ENCODE measurements at places on chromosomes 2 and 18. TPM values are rescaled to one million over a fixed set of nuclear protein-coding genes. Genes with fewer than 3 reads are reported as not detected.

DNA sequence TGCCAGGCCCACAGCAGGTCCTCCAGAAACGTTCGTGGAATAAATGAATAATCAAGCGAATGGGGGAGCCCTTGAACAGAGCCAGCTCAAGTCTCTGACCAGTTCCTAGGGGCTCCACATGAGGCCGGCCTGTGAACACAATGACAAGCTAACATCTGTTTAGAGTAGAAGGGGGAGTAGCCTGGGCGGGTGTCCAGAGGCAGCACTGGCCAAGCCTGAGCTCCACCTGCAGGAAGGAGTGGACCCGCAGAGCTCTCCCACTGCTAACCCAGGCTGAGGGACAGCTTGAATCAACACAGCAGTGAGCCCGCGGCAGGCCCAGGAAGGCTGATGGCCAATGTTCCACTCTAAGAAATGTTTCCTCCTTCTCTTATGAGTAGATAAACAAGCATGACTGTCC is 234.8 kb upstream of the RAB6C start:
- H3K27ac ChIP-seq, result no peak overlapping the region
- H3K36me3 ChIP-seq, result no peaks in the 10 kb centered on the region
- H3K4me1 ChIP-seq, result no peaks in the 10 kb centered on the region
- no peak for DNase-seq
- no peaks in the 10 kb centered on the region for H3K27me3 ChIP-seq
- H3K4me3 ChIP-seq, result no peak overlapping the region

DNA sequence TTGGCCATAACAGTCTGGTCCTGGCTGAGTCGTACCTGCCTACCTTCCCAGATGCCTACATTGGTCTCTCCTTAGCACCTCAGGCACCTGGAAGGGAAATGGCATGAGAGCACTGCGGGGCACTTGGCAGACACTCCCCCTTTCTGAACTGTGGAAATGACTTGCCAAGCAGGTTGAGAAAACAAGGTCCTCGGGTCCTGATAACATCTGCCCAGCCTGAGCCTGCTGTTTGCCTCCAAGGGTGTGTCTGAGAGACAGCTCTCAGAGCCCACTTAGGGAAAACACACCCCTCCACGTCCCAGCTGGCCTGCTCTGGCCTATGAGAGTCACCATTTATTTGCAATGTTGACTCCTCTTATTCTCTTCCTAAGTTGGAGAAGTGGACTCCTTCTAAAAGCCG is 10.5 kb downstream of the FAM110C start:
- peaks cover 76% of the 10 kb centered on the region for H3K4me1 ChIP-seq
- H3K27me3 ChIP-seq, result peaks cover 2% of the 10 kb centered on the region
- no peak for DNase-seq
- peaks cover 16% of the 10 kb centered on the region for H3K36me3 ChIP-seq
- no peak overlapping the region for H3K27ac ChIP-seq

- H3K4me3 ChIP-seq, result no peak overlapping the region
- no peak for DNase-seq
- H3K27me3 ChIP-seq, result no peaks in the 10 kb centered on the region
- no peaks in the 10 kb centered on the region for H3K36me3 ChIP-seq
- no peak overlapping the region for H3K27ac ChIP-seq
These were observed 563.8 kb downstream of the TDRD15 start for GRCh38 chr2:21687589-21687988.

- peaks cover 6% of the 10 kb centered on the region for H3K4me1 ChIP-seq
- H3K36me3 ChIP-seq, result peaks cover 2% of the 10 kb centered on the region
- H3K27ac ChIP-seq, result no peak overlapping the region
- H3K4me3 ChIP-seq, result no peak overlapping the region
- H3K27me3 ChIP-seq, result no peaks in the 10 kb centered on the region
These were observed 77.5 kb upstream of the NFATC1 start for GRCh38 chr18:79318142-79318673.

DNA sequence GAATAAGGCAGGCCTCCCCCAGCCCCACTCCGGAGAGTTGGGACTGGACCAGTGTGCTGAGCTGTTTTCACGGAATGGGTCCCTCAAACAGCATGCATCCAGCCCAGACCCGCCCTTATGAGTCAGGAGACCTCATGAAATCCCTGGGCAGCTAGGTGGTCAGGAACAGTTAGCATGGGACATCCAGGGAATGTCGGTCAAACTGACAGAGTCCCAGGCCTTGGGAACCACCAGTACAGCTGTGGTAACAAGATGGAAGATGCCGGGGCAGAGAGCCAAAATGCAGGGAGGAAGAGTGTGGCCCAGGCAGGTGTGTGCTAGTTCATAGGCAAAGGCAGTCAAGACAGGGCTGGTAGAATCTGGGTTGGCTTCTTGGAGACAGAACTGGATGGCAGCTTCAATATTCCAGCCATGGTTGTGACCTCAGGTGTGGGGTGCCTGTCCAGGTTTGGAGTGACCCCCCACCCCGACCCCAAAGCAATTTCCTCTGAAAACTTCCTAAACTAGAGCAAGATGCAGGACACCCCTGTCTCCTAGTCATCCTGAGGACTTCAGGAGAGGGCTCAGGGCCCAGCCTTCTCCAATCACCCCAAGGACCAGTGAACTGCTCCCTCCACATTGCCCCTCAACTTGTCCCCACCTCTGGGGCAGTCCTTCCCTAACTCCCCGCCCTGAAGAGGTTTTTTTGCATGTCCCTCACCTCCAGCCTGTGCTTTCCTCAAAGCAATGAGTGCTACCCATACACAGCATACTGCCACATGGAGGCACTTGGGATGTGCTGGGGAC is 46.5 kb downstream of the KCNIP3 start:
- H3K36me3 ChIP-seq, result no peaks in the 10 kb centered on the region
- H3K4me1 ChIP-seq, result no peaks in the 10 kb centered on the region
- H3K27ac ChIP-seq, result no peak overlapping the region
- no peak overlapping the region for H3K4me3 ChIP-seq
- H3K27me3 ChIP-seq, result peaks cover 27% of the 10 kb centered on the region
- no peak for DNase-seq

- DNase-seq, result no peak
- no peak overlapping the region for H3K27ac ChIP-seq
- peaks cover 5% of the 10 kb centered on the region for H3K36me3 ChIP-seq
- H3K27me3 ChIP-seq, result peaks cover 3% of the 10 kb centered on the region
- peaks cover 18% of the 10 kb centered on the region for H3K4me1 ChIP-seq
These were observed 138.5 kb upstream of the ITGA4 start for GRCh38 chr2:181318504-181319280.

- peaks cover 41% of the 10 kb centered on the region for H3K36me3 ChIP-seq
- no peak overlapping the region for H3K4me3 ChIP-seq
- H3K27me3 ChIP-seq, result no peaks in the 10 kb centered on the region
- H3K27ac ChIP-seq, result no peak overlapping the region
- no peaks in the 10 kb centered on the region for H3K4me1 ChIP-seq
These were observed 26.3 kb downstream of the ERLEC1 start for GRCh38 chr2:53813151-53813550.

Gene DIPK1C
- total RNA-seq, result not detected

GRCh38 chr2:144461308-144461766 is 58.6 kb downstream of the ZEB2 start:
- no peak for DNase-seq
- peaks cover 1% of the 10 kb centered on the region for H3K36me3 ChIP-seq
- H3K4me1 ChIP-seq, result peaks cover 34% of the 10 kb centered on the region
